Activated T-cell treated with anti-CD3 and anti-CD28 coated beads for 48 hours (primary cell): ENCODE measurements at places on chromosomes 2 and 18.

- no peak for DNase-seq
Observed at GRCh38 chr2:241811201-241811951, 2.4 kb downstream of the NEU4 start.

GRCh38 chr2:149828520-149829210 lies 241.1 kb upstream of the MMADHC start:
- DNase-seq: no peak

DNA sequence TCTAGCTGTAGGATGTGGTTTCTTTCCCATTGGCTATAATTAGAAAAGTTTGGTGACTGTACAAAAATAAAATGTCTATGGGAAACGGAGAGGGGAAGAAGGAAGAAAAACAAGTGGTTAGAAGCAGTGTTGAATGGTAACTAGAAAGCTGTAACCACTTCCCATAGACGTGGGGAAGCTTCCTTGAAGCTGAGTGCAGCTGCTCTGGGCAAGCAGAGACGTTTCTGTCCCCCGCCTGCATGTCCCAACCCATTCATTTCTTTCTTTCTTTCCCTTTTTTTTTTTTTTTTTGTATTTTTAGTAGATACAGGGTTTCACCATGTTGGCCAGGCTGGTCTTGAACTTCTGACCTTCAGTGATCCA lies 367.8 kb upstream of the HS6ST1 start:
- DNase-seq: no peak

DNA sequence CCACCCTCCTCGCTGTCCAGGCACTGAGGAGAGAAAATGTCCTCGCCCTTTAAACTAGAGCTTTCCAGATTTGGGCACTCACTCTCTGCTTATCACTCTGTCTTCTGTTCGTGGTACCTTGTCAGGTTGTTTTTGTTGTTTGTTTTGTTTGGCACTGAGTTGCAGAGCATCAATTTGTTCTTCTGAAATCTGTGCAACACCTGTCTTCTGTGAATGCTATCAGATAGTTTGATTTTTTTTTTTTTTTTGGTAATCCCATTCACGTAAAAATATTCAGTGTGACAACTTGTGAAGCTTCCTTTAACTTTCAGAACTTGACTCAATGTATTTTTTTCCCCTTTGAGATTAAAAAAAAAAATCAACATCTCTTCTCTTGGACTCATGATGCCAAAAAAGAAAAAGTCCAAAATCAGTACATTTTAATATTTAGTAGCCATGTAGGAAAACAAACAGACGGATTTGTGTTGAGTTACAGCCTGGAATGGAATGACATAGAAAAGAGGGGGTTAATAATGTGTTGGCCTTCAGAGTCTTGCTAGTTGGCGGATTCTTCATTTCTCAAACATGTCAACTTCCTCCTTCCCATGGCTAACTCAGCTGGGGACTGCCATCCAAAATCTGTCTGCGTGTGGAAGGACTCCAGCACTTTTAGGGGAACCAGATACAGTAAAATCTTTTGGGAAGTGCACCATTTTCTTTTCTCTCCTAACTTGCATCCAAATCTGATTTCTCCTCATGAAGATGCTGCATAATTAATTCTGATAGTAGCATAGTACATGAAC lies 1.6 kb downstream of the TMEM178A start:
- no peak for DNase-seq

GRCh38 chr2:196854629-196855028 lies 45.5 kb upstream of the C2orf66 start:
- DNase-seq: no peak

DNA sequence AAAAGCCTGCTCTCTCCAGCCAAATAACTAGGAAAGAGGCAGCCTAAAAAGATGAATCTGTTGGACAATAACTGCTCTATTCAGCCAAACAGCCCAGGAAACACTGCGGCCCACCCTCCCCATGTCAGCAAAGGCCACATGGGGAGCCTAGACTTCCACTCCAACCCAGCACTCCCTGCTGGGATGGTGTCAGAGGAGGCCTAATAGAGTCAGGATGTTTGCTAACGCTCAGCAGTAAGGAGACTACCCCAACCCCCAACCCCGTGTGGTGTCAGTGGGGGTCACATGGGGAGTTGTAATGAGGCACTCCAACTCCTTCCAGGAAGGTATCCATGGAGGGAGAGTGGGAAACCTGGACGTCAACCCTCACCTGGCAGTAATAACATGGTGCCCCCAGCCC lies 41.6 kb downstream of the ZBTB7C start:
- DNase-seq: no peak

GRCh38 chr2:164898475-164898874 lies 56.9 kb downstream of the SLC38A11 start:
- no peak for DNase-seq

DNA sequence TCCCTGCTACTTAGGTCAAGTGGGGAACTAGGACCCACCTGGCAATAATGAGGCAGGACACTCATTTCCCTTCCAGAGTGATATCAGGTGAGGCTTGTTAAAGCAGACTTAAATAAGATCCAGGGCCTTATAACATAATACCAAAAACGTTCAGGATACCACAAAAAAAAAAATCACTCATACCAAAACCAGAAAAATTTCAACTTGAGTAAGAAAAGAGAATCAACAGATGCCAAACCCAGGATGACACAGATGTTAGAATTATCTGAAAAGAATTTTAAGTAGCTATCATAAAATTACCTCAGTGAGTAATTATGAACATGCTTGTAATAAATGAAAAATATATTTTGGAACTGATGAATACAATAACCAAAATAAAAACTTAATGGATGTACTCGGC lies 255.6 kb upstream of the OSR1 start:
- DNase-seq: no peak

GRCh38 chr2:223936862-223937326 lies 8.2 kb downstream of the WDFY1 start:
- DNase-seq: no peak

DNA sequence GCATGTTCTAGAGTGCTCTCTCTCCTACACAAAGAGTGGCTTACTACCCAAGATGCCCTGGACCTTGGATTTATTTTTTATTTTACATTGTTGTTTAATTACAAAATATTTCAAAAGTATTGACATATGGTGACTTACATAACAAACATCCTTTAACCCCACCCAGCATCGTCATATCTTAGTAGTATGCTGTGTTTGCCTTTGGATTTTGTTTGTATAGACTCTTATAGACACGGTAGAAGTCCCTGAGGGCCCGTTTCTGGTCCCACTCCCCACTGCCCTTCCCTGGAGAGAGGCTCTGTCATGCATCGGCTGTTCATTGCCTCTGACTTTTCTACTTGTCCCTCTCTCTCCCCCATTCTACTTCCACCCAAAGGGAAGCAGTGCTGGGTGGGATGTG lies 112.0 kb downstream of the ZBTB7C start:
- DNase-seq: no peak

- no peak for DNase-seq
Observed at GRCh38 chr2:186503827-186504606, 18.0 kb downstream of the ZC3H15 start.

GRCh38 chr2:30404319-30405259 lies 42.5 kb upstream of the LCLAT1 start:
- DNase-seq: no peak

DNA sequence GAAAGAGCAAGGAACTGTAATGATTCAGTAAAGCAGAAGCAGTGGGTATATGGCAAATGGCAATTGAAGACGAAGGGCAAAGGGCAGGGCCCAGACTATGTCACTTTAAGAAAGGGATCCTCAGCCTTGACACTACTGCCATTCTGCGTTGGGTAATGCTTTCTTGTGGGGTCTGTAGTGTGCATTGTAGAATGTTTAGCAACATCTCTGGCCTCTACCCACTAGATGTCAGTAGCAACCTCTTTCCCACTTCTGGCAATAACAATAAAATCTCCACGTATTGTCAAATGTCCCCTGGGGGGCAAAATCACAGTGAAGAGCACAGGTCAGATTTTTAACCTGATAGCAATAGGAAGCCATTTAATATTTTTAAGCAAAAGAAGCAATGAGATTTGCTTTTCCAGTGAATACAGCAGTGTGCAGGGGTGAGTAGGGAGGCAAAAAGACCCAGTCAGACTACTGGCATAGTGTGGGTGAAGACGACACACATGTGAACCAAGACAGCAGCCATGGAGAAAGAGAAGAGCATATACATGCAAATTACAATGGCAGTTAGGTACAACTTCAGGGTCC lies 209.5 kb downstream of the DYM start:
- no peak for DNase-seq

DNA sequence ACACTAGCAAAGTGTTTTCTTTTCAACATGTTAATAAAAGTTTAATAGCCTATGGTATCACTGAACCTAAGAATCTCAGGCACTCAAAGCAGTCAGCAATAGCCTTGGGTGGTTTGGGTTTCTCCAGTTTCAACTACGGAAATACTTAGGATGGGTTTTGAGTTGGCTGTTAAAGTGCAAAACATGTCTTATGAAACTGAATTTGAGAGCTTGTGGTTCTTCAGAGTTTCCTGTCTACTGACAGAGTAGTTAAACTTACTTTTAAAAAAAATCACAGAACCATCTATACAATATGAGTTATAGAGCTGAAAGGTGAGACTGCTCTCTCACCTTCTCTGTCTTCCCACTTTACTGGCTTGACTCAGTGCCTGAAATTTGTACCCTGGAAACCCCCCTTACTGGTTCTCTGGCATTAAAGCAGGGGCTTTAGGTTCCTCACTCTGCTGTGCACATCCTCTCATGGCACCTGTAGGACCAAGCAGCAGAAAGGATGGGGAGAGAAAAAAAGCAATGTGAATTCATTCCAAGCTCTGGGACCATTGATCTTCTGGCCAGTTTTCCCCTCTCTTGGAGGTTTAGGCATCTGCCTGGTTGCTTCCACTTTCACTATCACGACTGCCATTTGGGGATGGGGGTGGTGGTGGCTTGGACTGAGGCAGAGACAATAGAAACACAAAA lies 18.1 kb downstream of the CCDC141 start:
- no peak for DNase-seq

- no peak for DNase-seq
Observed at GRCh38 chr2:241617431-241618154, 19.4 kb downstream of the THAP4 start.

- no peak for DNase-seq
Observed at GRCh38 chr2:224248944-224249371, 152.9 kb downstream of the FAM124B start.

DNA sequence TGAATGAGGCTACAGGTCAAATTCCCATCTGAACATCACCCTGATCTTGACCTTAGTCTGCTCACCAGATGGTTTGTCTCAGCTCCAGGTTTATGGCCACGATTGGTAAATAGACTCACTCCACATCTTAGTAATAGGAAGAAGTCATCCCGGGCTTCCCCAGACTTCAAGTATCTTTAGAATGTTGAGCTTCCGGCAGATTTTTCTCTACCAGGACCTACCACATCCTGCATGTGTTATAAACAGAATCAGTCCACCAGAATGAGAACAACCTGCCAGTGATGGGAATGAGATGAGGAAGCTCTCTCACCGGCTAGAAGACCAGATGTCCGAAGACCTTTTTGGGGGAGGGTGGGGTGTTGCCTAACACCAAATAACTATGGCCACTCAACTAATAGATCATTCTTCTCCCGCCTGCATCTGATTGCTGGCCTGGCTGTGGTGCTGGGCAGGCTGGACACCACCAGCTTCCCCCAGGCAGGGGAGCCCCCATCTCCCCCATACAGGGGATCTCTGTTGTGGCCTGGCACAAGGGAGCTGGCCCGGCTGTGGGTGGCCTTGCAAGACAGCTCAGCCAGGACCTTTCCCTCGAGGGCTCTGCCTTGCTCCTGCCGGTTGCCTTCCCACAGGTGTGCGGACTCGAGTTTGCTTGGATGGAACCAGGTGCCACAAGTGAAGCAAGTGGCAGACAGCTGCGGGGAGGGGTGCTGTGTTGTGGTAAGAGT lies 88.5 kb downstream of the SH3RF3 start:
- DNase-seq: no peak

GRCh38 chr2:196441527-196441926 lies 198.0 kb upstream of the CCDC150 start:
- no peak for DNase-seq

GRCh38 chr2:159243529-159243928 lies 43.0 kb downstream of the WDSUB1 start:
- no peak for DNase-seq

DNA sequence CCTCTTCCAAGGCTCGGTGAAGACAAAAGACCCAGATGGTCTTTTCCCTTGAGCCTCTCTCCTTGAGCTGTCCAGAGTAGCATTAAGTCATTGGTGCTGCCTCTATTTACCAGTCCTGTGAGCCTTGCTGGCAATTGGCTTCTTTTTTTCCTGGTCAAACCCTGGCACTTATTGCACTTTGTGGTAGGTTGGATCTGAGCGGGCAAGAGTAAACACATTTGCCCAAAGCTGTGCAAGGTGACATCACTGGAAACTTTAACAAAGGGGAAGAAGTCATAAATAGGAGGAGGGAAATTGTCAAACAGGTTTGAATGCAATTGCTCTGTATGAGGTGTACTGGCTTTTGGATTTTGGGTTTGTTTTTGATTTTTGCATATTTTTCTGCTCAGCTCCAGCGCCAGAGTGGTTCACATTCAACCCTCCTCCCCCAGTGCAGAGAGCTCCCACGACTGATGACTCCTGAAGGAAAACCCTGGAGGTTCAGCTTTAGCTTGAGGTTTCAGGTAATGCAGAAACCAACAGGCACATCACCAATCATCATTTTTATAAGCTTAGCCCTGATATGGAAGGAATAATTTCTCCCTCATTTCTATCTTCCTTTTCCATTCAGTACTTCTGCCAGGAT lies 8.3 kb downstream of the KCNE4 start:
- DNase-seq: no peak

GRCh38 chr18:61531182-61531581 lies 198.0 kb downstream of the CDH20 start:
- DNase-seq: no peak

GRCh38 chr2:169452080-169452479 lies 27.2 kb upstream of the BBS5 start:
- no peak for DNase-seq

DNA sequence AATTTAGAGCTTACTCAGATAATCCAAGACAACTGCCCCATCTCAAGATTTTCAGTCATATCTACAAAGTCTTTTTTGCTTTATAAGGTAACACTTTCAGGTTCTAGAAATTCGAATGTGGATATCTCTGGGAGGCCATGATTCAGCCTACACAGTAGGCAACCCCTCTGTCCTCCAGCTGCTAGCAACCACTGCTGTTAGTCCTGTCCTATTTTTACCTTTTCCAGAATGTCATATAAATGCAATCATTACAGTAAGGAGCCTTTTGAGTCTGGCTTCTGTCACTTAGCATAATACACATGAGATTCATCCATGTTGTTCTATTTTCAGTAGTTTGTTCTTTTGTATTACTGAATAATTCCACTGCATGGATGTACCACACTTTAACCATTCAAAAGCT lies 28.5 kb upstream of the MARCHF7 start:
- no peak for DNase-seq

GRCh38 chr2:138712212-138712979 lies 67.8 kb downstream of the NXPH2 start:
- no peak for DNase-seq

GRCh38 chr2:147937744-147938349 lies 82.7 kb downstream of the ORC4 start:
- no peak for DNase-seq

DNA sequence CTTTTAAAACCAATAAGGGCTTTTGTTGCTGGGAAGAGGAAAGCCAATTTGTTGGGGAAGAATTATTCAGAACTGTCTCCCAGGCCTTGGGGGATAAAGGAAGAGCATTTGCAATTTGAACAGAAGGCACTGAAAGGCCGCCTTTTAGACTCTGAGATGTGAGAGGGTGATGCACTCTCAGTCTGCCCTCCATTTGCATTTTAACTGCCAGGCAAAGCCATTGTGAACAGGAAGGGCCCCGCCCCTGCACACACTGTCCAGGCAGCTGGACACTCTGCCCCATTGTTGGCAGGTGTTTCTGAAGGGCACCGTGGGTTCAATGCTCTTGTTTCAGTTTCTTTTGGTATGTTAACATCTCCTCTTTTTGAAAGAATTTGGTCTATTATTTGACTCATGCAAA lies 169.5 kb upstream of the COPS8 start:
- DNase-seq: no peak

- no peak for DNase-seq
Observed at GRCh38 chr2:199471443-199472057, 13.8 kb upstream of the SATB2 start.
